Activated naive CD4-positive, alpha-beta T cell treated with anti-CD3 and anti-CD28 coated beads, Interleukin-2, amount 50 U/mL, for 16 hours (primary cell): ENCODE measurements at places on chromosomes 16 and 17.

- DNase-seq, result no peak
These were observed 81.2 kb upstream of the GOT2 start for GRCh38 chr16:58815181-58815888.

- no peak for DNase-seq
These were observed 15.0 kb downstream of the SMIM36 start for GRCh38 chr17:55496094-55496881.

GRCh38 chr16:19031738-19032137 is 35.7 kb upstream of the COQ7 start:
- no peak for DNase-seq

DNA sequence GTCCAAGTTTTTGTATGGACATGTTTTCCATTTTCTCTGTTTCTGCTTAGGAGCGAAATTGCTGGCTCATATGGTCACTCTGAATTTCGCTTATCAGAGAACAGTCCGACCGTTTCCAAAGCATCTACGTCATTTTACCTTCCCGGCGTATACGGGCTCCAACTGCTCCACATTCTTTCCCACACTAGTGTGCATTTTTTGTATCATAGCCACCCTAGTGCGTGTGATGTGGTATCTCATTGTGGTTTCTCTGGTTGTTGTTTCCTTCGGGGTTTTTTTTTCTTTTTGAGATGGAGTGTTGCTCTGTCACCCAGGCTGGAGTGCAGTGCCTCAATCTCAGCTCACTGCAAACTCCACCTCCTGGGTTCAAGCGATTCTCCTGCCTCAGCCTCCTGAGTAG is 31.0 kb upstream of the BHLHA9 start:
- DNase-seq, result no peak

DNA sequence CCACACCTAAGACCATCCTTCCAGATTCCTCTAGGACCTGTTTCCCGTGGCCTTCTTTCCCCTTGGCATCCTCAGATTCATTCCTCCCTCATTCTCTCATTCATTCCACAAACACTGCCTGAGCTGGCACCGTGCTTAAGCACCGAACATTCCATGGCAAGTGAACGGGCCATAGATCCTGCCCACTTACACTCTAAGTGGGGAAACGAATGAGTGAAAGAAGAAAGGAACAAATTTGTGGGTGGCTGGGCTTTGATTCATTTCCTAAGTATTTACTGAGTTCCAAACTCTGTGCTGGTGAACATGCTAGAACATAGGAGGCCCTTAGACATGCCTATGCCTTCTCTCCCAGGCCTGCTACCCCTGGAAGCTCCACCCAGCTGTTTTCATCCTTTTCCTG is 30.0 kb downstream of the SRCIN1 start:
- DNase-seq, result no peak

GRCh38 chr16:9869776-9870175 is 312.5 kb downstream of the GRIN2A start:
- no peak for DNase-seq

DNA sequence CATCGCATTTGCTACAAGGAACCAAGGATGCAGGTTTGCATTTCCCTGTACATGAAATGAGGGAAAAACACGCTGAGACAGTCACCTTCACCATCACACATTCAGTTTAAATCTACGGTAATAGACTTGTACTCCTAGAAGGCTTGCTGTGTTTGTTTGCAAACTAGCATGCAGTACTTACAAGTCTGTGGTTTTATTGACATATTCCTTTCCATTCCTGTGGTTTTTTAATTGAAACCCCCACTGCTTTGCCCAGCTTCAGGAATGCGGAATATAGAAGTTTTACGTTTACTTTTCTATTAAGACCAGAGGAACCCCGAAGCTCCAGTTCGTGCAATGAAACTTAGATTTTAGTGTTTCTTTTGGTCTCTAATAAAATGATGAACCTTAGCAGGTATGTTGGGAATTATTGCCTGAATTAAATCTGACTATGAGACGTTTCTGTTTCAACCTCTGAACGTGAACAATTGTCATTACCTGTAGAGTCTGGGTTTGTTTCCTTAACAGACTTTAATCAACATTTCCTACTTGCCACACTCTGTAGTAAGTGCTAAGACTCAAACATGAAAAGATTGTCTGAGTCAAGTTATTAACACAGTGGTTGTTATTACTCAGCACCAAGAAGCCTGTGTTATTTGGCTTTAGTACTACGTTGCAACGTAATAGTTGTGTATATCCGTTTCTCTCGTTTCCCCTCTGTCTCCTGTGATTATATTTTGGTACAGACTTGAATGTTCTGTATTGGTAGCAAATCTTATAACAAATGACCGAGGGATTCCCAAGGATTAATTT is 793.3 kb upstream of the GOT2 start:
- DNase-seq, result no peak

DNA sequence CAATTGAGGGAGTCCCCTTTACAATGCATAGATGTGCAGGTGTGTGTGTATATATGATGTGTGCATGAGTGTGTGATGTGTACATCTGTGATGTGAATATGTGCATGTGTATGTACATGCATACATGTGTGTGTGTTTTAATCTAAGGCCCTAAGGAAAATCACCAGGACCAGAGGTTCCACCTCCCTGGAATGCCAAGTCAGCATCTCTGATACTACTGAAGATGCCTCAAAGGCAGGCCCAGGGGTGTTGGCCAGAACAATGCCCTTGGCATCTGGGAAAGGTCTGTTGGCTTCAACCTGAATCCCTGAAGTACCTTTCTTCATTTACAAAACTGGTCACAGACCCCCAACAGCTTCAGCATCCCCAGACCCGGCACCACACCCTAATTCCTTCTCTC is 129.5 kb downstream of the CDYL2 start:
- no peak for DNase-seq

- no peak for DNase-seq
These were observed 20.6 kb downstream of the CSNK2A2 start for GRCh38 chr16:58177353-58177710.

- no peak for DNase-seq
These were observed 257.2 kb downstream of the IRF8 start for GRCh38 chr16:86156155-86156554.

DNA sequence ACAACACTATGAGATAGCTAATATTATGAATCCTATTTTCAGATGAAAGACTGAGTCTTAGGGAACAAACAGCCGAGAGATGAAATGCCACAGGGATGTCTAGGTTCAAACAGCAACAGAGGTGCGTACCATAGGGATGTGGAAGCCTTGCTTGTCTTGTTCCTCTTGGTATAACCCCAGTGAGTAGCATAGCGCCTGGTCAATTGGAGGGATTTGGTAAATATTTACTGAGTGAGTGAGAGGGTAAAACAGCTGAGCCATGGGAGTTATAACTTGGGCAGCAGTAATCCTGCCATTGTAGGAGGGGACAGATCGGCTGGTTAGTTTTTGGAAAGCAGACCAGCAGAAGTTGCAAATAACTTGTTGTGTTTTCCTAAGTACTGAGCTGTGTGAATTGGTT is 80.2 kb downstream of the WWOX start:
- no peak for DNase-seq

GRCh38 chr16:85634747-85635544 is 21.8 kb downstream of the GSE1 start:
- no peak for DNase-seq

GRCh38 chr16:56525236-56525635 is 5.4 kb upstream of the BBS2 start:
- DNase-seq, result no peak

- no peak for DNase-seq
These were observed 195.5 kb downstream of the COPRS start for GRCh38 chr17:31663576-31663975.

GRCh38 chr17:39939106-39939505 is 11.6 kb downstream of the LRRC3C start:
- DNase-seq, result no peak
